Activated gamma-delta T cell (primary cell): ENCODE measurements at places on chromosomes 1 and 21.

DNA sequence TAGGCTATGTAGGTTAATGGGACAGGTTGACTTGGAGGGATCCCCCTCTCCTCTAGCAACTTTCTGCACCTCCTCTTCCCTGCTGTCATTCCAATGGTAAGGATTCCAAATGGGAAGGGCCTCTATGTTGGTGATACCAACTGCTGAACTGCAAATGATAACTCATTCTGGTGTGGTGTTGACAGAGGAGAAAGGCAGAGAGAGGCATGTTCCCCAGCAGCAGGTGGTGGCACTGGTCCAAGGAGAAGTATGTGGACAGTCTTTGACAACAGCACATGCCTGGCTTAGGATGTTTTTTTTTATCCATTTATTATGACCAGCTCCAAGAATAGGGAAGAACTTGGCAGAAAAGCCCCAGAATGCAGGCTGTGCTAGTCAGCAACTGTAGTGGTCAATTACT lies 19.6 kb upstream of the SPAG17 start:
- DNase-seq, result no peak

DNA sequence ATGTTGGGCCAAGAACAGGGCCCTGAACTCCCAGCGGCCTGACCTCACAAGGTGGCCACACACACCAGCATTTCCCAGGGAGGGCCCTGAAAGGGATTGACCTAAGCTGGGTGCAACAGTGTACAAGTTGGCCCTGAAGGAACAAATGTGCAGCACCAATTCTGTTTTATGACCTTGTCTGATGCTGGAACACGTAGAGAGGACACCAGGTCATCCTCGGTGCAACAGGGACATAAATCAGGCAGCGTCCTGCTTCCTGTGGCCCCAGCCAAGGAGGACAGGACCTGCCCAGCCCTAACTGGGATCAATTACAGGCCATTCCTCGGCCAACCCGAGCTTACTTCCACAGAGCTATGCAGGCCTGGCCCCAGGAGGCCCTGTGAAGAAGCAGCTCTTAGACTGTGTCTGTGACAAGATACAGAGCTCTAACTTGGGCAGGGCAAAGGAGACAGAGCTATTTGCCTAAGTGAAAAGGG lies 12.8 kb upstream of the PHC2 start:
- DNase-seq, result no peak

DNA sequence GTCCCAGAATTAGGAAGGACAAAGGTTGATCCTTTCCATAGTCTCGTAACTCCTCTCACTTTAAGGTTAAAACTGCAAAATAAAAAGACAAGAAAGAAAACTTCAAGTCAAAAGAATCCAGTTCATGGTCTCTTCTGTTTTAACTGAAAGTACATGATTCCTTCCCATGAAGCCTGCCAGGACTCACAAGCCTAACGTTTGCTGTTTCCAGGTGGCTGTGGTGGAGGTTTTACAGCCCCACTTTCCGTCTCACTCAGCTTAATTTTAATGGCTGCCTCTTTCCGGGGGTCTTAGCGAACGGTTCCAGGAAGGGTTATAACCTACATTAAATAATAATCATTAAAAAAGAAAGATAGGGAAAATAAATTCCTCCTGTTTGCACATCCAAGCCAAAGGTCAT lies 136.8 kb upstream of the SPAG17 start:
- DNase-seq, result no peak

GRCh38 chr1:160377585-160378206 lies 10.8 kb downstream of the NHLH1 start:
- no peak for DNase-seq

- DNase-seq, result no peak
Observed at GRCh38 chr1:18938008-18938706, 18.3 kb downstream of the IFFO2 start.

- DNase-seq, result no peak
Observed at GRCh38 chr1:204341380-204341779, 18.3 kb downstream of the PLEKHA6 start.

DNA sequence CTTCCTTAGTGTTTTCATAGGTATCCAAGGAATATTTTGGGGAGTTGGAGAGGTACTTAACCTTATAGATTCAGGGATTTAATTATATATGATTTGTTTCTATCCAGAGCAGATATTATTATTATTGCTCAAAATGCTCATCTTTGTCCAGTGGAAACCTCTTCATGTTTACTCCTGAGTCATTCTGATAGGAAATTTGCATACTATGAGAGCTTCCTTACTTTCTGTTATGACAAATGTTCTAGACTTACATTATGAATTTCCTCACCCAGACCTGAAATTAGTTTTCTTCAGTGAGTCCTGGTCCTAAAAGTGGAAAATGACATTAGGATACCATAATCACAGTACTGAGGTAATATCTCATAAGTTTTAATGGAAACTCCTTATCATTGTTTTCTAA lies 57.5 kb upstream of the PLPPR5 start:
- no peak for DNase-seq

GRCh38 chr1:171286032-171286705 lies 27.8 kb upstream of the FMO4 start:
- DNase-seq, result no peak

- DNase-seq, result no peak
Observed at GRCh38 chr1:178408871-178409270, 87.9 kb downstream of the CLEC20A start.

GRCh38 chr1:42418516-42418915 lies 37.3 kb downstream of the ZMYND12 start:
- no peak for DNase-seq

GRCh38 chr1:17485281-17485680 lies 45.8 kb upstream of the RCC2 start:
- DNase-seq, result no peak

DNA sequence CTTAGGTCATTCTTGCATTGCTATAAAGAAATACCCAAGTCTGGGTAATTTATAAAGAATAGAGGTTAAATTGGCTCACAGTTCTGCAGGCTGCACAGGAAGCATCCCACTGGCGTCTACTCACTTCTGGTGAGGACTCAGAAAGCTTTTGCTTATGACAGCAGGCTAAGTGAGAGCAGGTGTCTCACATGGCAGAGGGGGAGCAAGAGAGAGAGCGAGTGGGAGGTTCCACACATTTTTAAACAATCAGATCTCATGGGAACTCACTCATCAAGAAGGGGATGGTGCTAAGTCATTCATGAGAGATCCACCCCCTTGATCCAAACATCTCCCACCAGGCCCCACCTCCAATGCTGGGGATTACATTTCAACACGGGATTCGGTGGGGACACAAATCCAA lies 13.6 kb upstream of the RGS4 start:
- no peak for DNase-seq

DNA sequence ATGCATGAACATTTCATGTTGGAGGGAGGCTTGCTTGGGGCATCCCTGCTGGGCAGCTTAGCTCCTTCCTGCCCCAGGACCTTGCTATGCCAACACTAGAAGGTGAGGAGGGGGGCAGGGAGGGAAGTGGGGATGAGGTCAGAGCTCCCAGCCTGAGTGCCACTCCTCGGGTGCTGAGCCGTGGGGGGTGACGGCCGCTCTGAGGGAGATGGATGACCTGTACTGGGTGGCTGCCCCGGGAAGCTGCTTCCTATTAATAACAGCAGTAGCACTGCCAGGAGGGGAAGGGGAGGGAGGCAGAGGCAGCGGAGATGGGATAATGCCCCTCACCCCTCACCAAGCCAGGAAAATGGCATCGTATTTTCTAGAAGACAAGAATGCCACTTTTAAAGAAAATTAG lies 60.6 kb downstream of the UBIAD1 start:
- no peak for DNase-seq

GRCh38 chr1:50859657-50860056 lies 100.4 kb downstream of the FAF1 start:
- DNase-seq, result no peak

DNA sequence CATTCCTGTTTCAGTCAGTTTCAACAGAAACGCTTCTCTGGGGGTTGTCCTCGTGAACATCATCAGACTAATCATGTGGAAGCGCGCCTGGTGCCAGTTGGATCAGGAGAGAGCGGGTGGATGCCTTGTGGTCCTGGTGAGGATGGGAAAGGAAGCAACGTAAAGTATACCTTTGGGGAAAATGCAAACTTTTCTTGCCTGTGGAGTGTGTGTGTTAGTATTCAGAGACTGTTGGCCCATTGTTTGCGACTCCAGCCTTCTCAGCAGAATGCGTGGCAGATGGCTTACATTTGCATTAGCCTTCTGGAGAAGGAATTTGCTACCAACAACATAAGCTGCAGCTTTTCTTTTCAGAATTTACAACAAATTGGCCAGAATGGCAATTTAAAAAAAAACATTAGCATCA lies 173.9 kb downstream of the RWDD3 start:
- no peak for DNase-seq

DNA sequence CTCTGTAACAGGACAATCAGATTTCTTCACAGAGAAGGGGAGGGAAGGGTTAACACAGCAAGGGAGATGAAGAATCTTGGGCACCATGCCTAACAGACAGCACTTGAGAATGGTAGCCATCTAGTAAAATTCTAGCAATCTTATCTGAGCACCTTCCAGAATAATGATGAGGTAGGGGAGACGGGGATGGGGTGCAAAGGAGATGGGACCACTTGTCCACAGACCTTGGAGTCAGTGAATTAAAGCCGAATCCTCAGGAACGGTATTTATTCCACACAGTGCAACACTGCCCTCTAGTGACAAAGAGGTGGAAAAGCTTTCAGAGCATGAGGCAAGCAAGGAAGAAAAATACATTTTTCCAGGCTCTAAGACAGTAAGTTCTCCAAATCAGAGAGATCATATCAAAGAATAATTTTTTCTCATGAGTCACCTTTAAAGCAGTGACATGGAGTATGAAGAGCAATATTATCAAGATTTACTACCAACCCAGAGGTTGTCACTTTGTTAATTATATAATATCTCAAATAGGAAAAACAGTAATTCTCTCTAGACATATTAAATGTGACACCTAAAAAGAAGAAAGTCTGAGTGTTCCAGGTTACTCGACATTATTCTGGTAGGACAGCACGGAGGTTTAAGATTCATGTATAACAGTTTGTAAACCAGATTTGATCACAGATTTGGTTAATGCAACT lies 43.3 kb upstream of the LPAR3 start:
- DNase-seq, result no peak

DNA sequence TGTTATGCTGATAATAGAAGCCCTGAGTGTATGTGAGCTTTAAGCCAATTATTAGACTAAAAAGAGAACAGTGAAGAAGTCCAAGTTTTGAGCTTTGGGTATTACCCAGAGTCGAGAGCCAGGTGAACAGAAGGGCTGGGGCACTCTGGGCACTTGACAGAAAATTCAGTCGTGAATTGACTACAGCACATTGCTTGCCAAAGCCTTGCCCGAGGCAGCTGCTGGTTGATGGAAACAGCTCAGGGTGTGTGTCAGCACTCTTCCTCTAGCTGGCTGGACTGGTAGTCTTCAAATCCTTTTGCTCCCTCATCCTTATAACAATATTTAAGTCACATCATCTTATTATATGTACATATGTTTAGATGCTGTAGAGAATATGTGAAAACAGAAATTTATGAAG lies 21.3 kb downstream of the PDE4B start:
- DNase-seq, result no peak

DNA sequence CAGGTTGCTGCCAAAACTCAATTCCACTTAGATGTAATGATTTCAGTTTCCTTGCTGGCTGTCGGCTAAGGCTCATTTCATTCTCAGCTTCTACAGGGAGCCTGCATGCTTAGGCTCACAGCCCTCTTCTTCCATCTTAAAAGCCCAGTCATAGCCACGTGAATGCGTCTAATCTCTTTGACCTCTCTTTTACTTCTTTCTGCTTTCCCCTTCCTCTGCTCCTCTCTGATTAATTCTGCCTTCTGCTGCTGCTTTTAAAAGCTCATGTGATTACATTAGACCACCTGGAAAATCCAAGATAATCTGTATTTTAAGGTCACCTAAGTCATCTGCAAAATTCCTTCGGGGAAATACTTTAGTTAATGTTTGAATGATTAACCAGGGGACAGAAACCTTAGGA lies 812.8 kb upstream of the BRINP3 start:
- no peak for DNase-seq

- DNase-seq, result no peak
Observed at GRCh38 chr1:230210981-230211336, 143.9 kb downstream of the GALNT2 start.

- DNase-seq, result no peak
Observed at GRCh38 chr1:18972991-18973390, 16.5 kb upstream of the IFFO2 start.

GRCh38 chr1:92916899-92917298 lies 44.4 kb downstream of the DIPK1A start:
- DNase-seq, result no peak

DNA sequence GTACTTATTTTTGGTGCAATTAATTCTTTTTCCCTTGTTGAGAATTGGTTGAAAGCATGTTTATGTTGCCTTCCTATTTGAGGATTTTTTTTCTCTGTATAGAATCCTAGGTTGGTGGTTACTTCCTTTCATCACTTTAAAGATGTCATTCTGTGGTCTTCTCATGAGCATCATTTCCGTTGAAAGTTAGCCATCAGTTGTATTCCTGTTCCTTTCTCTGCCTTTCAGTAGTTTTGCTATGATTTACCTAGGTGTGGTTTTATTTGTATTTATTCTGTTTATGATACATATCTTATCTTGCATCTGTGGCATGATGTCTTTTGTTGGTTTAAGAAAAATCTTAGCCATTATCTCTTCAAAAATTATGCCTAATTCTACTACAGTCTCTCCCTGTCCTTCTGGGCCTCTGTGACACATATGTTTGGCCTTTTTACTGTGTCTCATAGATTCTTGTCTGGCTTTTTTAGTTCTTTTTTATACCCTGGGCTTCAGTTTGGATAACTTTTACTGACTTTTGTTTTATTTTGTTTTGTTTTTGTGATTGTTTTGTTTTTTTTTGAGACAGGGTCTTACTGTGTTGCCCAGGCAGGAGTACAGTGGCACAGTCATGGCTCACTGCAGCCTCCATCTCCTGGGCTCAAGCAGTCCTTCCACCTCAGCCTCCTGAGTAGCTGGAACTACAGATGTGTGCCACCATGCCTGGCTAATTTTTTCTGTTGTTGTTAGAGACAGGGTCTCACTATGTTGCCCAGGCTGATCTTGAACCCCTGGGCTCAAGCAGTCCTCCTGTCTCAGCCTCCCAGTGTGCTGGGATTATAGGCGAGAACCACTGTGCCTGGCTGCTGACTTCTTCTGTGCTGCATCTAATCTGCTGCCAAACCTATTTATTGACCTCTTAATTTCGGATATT lies 24.1 kb downstream of the PTGFRN start:
- no peak for DNase-seq

DNA sequence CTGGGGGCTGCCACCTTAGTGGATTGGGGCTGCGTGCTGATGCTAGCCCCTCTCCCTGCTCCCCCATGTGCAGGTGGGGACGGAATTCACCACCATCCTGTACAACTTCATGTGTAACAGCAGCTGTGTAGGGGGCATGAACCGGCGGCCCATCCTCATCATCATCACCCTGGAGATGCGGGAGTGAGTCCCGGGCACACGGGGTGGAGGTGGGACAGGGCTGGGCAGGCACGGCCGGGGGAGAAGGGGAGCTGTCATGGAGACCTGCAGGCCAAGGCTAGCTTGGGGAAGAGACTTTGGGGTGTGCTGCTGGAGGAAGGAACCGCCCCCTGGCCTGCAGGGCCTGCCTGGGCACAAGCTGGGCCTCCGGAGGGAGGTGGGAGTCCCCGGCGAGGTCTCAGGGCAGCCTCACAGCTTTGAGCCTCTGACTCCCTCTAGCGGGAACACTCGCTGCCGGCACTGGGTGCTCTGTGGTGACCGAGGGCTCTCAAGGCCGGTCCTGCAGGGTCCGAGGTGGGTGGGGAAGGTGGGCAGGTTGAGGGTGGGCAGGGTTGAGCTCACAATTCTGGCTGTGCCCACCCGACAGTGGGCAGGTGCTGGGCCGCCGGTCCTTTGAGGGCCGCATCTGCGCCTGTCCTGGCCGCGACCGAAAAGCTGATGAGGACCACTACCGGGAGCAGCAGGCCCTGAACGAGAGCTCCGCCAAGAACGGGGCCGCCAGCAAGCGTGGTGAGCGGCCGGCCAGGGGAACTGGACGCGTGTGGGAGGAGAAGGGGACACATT lies 25.0 kb upstream of the CCDC27 start:
- no peak for DNase-seq
